ENCODE measurements at places on chromosomes 16 and 17. TPM values are rescaled to one million over a fixed set of nuclear protein-coding genes. Genes with fewer than 3 reads are reported as not detected.

GRCh38 chr16:84331998-84332780 lies 36.1 kb upstream of the ATP2C2 start:
- no peaks in the 10 kb centered on the region for H3K36me3 ChIP-seq
- no peaks in the 10 kb centered on the region for H3K27me3 ChIP-seq
- no peaks in the 10 kb centered on the region for H3K4me1 ChIP-seq
- no peak overlapping the region for H3K4me3 ChIP-seq
- H3K27ac ChIP-seq = no peak overlapping the region
- DNase-seq = no peak

The NPIPA2 gene
- 3.7 TPM for total RNA-seq

- H3K27ac ChIP-seq = no peak overlapping the region
- H3K27me3 ChIP-seq = no peaks in the 10 kb centered on the region
- no peaks in the 10 kb centered on the region for H3K36me3 ChIP-seq
- no peak overlapping the region for H3K4me3 ChIP-seq
- no peaks in the 10 kb centered on the region for H3K4me1 ChIP-seq
Measured at GRCh38 chr17:17792551-17793377, 44.0 kb downstream of the SREBF1 start.

GRCh38 chr16:79664407-79664806 lies 63.9 kb upstream of the MAF start:
- no peaks in the 10 kb centered on the region for H3K4me1 ChIP-seq
- H3K4me3 ChIP-seq = no peak overlapping the region
- H3K27ac ChIP-seq = no peak overlapping the region
- H3K27me3 ChIP-seq = no peaks in the 10 kb centered on the region
- no peak for DNase-seq
- no peaks in the 10 kb centered on the region for H3K36me3 ChIP-seq

DNA sequence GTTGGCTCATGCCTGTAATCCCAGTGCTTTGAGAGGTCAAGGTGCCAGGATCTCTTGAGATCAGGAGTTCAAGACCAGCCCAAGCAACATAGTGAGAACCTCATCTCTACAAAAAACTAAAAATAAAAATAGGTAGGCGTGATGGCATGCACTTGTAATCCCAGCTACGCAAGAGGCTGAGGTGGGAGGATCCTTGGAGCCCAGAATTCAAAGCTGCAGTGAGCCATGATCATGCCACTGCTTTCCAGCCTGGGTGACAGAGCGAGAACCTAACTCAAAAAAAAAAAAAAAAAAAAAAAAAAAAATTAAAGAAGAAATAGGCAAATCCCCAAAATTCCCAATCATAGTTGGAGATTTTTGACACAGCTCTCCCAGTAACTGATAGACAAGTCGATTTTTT lies 32.2 kb upstream of the SRCIN1 start:
- H3K36me3 ChIP-seq = no peaks in the 10 kb centered on the region
- no peak overlapping the region for H3K27ac ChIP-seq
- no peak overlapping the region for H3K4me3 ChIP-seq
- H3K27me3 ChIP-seq = no peaks in the 10 kb centered on the region

The ENGASE gene
- total RNA-seq = 49.3 TPM

DNA sequence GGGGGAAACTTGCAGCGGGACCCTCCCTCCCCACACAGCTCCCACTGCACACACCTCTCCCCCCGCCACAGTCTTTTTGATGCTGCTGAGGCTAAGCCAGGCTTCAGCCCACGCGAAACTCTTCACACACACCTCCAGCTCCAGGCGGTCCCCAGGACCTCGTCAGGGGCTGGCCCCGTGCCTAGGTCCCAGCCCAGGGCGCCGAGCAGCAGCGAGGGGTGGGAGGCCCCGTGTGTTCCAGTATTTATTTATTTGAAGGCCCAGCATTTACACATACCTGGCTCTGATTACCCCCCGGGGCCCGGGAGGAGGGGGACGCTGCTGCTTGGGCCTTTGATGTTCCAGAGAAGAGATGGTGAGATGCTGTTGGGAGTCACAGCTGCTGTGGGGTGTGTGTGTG lies 44.9 kb upstream of the DLX4 start:
- H3K27me3 ChIP-seq = no peaks in the 10 kb centered on the region
- no peak overlapping the region for H3K27ac ChIP-seq
- no peaks in the 10 kb centered on the region for H3K4me1 ChIP-seq
- no peak overlapping the region for H3K4me3 ChIP-seq

- H3K36me3 ChIP-seq = no peaks in the 10 kb centered on the region
- no peak overlapping the region for H3K4me3 ChIP-seq
- no peak for DNase-seq
- no peaks in the 10 kb centered on the region for H3K4me1 ChIP-seq
Measured at GRCh38 chr16:76946879-76947278, 244.1 kb upstream of the MON1B start.

DNA sequence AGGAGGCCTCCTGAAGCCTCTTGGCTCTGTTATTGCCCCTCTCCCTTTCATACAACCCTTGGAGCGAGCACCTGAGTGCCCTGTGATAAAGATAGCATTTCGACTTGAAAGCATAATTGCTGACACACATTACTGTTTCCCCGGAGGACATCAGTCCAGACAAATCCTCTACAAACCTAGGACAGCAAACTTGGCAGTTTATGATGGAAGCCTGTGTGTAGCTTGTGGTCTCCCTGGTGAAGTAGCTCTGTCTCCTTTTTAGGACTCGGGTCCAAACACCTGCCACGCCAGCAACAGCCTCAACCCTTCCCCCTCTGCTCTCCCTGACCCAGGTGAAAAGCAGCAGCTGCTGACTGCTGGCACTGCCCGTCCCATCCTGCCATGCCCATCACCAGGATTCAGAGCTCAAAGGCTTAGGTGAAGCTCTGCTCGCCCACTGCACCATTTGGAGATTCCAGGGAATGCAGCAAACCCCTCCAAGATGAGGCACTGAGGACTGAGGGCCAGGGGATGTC lies 55.9 kb downstream of the IRX6 start:
- H3K27me3 ChIP-seq = no peaks in the 10 kb centered on the region
- no peaks in the 10 kb centered on the region for H3K36me3 ChIP-seq
- DNase-seq = no peak
- H3K27ac ChIP-seq = no peak overlapping the region

The PMP22 gene
- total RNA-seq = 73.6 TPM

DNA sequence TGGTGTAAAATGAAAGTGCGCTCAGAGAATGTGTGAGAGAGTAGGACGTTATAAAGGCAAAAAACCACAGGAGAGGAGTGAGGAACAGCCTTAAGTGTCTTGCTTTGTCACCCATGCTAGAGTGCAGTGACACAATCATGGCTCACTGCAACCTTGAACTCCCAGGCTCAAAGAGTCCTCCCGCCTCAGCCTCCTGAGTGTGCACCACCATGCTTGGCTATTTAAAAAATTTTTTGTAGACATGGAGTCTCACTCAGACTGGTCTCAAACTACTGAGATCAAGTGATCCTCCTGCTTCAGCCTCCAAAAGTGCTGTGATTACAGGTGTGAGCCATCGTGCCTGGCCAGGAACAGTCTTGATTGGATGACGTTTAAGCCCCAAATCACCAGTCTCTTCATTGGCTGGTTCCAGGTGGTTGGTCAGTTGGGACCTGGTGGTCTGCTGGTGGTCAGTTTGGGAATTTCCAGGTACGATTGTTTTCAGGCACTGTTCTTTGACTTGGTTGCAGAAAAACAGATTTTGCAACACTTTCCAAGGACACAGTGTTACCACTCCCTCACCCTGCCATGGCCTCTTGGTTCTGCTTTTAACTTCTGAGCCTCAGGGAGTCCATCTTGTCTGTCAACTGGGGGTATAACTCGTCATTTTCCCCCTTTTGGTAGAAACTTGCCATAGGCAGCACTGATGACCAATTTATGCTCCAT lies 21.2 kb downstream of the DHODH start:
- H3K36me3 ChIP-seq = no peaks in the 10 kb centered on the region
- H3K4me1 ChIP-seq = no peaks in the 10 kb centered on the region
- no peak for DNase-seq
- H3K27me3 ChIP-seq = no peaks in the 10 kb centered on the region
